T-helper 9 cell (primary cell): ENCODE measurements at places on chromosomes 2 and 18.

- no peak for DNase-seq
Observed at GRCh38 chr2:143792602-143793001, 663.4 kb downstream of the ARHGAP15 start.

DNA sequence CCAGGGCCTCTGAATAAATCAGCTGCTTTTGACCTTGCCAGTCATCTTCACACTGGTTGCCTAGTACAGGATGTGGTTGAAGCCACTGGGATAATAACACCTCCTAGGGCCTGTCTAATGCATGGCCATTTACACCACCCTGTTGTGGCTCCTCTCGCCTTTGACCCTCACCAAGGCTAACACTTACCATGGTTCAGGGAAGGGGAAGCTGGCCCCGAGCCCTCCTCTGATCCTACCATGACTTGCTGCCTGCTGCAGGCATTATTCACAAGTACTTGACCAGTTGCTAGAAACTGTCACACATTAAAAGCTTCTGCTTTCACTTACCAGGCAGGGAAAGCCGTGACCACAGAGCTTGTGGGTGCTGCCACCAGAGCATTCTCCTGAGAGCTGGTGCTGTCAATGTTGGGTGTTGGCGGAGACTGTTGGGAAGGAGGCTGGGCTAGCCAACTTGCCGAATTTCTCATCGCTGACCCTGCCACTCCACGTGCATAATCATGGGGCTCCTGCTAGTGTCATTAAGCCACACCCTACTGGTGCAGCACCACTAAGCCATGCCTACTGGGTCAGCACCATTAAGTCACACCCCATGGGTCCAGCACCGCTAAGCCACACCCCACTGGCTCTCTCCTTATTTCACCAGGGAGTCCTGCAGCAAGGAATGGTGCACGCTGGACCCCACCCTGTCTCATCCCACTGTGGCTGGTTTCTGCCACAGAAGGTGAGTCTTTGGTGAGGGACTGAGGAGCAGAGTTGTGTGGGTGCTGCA is 47.0 kb upstream of the TTC39C start:
- DNase-seq, result no peak

DNA sequence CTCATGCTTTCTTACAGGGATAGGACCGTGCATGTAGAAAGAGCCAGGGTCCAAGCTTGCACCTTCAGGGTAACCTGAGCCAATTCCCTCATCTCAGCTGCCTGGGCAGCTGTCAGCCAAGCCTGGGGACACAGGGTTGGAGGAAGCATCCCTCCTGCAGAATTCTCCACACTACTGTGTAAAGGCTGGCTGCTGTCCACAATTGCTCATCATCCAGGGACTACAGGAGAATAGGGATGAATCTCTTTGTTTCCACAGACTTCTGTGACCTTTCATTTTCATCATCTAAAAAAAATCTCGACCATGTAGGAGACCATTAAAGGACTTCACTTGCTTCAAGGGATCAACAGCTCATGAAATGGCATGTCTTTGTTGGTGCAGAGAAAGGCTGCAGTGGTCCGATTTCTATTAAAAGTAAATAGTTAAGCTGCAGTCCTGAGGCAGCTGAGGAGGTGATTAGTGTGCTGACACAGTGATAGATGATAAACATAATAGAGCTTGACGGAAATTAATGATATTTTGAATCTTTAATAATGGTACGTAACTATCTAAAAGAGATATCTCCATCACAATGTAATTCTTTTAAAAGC is 74.4 kb upstream of the COPS8 start:
- DNase-seq, result no peak

GRCh38 chr2:47486841-47487497 is 84.0 kb downstream of the MSH2 start:
- no peak for DNase-seq

- no peak for DNase-seq
Observed at GRCh38 chr2:68115965-68116364, 41.7 kb upstream of the PNO1 start.

- no peak for DNase-seq
Observed at GRCh38 chr18:76911440-76911839, 89.1 kb downstream of the ZNF236 start.
